ENCODE measurements at places on chromosomes 2 and 18.

DNA sequence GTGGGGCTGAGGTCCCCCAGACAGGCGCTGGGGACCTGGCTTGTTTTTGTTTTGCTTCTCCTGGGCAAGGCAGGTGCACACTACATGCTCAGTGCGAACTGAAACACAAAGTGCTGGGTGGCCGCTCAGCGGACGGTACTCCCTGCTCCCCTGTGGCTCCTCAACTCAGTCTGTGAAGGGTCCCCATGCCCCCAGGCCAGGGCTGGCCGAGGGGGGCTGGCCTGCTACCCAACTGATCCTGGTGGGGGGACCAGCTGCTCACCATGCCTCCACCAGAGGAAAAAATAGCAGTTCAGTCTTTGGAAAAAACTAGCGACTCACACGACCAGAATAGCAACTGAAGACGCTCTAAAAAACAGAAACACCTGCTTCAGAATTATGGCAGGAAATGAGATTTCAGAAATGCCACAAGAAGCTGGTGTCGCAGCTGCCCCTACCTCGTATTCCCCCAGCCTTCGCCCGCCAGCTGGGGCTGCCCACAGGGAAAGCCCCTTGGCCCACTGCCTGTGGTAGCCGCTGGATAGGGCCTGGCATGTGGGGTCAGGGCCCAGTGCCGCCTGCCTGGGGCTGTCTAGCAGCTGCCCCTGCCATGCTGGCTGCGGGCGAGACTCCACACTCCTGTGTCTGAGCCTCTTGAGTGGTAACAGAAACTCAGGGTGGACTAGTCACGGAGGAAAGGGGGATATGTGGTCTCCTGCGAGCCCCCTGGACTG is 43.7 kb downstream of the MEX3C start:
- DNase-seq, result no peak

GRCh38 chr18:74290794-74291471 is 830 bp downstream of the CYB5A start:
- DNase-seq, result peak; percentile 37

GRCh38 chr2:11977766-11978524 is 231.5 kb downstream of the LPIN1 start:
- DNase-seq, result no peak

- DNase-seq, result peak; percentile 90
Observed at GRCh38 chr2:166609183-166609959, 115.3 kb upstream of the SCN7A start.

GRCh38 chr2:168233726-168234406 is 13.5 kb downstream of the STK39 start:
- no peak for DNase-seq

DNA sequence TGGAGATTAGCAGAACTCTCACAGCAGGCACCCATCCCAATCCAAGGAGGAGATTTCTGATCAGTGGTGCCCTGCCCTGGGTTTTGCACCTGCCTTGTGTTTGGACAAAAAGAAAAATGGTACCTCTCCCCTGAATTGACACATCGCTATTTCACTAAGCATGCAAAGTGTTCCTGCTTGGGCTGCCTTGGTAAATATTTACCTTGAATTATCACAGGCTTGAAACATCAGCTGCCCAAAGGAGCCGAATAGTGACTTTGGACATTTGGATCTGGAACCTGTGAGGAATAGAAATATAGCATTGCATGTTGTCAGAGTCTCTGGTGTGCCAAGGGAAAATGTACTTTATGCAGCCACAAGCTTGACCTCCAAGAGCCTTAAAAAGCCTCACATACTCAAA is 926.4 kb upstream of the FANCL start:
- peak; percentile 84 for DNase-seq

DNA sequence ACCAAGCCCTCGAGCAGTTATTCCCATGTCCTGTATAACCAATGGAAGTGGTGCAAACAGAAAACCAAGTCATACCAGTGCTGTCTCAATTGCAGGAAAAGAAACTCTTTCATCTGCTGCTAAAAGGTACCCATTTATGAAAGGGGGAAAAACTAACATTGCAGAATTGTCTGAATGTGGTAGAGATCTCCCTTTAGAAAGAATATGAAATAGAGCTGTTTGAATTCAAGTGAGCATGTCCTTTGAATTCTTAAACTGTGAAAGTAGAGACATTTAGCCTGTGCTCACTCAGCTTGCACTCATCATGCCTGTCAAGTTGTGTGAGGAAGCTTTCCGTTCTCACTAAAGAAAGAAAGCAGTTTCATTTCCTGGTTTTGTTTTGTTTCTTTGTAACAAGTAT is 87.4 kb downstream of the EML4 start:
- DNase-seq, result no peak

GRCh38 chr18:64692826-64693225 is 543.9 kb upstream of the LINC00305 start:
- no peak for DNase-seq

DNA sequence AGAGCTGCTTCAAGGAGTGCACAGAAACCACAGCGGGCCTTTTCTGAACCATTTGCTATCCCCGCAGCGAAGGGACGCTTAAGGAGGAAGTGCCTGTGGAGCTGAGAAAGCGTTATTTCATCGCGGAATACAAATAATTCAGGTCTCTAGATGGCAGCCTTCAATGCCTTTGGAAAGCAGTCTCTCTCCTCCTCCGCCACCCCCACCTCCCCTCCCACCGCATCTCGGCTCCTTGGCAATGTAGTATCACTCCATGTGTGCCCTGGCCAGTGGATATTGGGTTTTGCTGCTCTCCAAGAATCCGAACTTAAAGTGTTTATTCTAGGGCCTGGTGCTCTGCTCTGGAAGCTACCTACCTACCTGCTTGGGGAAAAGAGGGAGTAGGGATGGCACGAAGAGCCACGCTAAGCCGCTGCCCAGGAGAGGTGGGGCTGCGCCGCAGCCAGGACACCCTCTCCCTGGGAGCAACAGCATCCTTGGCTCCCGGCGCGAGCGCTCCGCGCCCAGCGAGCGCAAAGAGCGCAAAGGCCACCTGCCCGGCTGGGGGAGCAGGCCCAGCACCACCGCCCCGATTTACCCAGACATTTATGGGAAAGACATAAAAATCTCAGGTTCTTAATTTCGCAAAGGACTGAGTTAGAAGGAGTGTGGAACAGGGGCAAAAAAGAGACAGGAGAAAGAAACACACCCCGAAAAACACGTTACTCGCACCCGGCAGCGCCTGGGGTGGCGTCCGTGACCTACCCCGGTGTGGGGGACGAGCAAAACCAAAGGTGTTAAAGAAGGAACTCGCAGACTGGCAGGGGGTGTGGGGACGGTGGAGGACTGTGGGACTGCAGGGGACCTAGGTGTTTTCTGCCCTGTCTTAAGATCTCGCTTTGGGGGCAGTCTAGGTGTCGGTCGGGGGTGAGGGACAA is 1.0 kb downstream of the SPHKAP start:
- no peak for DNase-seq

DNA sequence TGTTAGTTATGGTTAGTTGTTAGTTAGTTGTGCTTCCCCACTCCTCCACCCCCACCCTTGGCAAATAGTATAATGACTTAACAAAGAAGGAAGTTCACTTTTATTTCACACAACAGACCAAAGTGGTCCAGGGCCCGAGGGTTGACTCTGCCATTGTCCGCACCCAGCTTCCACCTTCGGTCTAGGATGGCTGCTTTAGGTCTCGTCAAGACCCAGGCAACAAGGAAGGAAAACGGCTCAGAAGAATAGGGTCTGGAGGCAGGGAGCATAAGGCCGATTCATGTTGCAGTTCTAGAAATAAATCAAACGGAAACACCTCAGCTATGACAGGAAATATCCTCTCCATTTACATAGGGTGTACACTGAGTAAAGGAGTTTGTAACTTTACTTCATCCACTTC is 206.0 kb upstream of the CXCR4 start:
- no peak for DNase-seq

- no peak for DNase-seq
Observed at GRCh38 chr18:53883771-53884170, 340.7 kb downstream of the MBD2 start.

GRCh38 chr18:23969664-23970063 is 44.9 kb upstream of the TTC39C start:
- DNase-seq, result no peak
